ENCODE measurements at places on chromosomes 1 and 21.

GRCh38 chr1:14190508-14190907, 408.0 kb upstream of the KAZN start:
- DNase-seq, result no peak

DNA sequence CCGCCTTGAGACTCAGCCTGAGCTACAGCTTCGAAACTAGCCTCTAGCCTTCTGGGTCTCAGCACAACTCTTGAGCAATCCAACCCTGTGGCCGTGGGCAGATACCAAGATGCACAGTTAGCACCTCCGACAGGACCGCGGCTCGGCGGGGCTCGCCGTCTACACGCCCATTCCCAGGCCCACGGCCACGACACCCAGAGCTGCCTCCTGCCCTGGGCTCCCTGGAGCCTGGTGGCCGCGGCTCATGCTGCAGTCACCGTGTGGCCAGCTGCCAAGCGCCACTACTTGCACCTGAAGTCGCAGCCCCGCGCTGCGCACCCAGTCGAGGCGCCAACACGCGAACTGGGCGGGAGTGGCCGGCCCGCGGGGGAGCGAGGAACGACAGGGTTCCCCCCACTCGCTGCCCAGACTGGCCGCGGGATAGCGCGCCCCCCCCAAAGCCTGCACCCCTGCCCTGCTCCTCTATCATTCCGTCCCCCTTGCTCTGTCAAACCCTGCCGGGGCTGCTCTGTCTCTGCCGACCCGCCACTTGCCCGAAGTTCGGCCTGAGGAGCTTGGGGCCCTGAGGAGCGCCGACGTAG, 729 bp upstream of the CDCA8 start:
- DNase-seq, result no peak

- DNase-seq, result no peak
Observed at GRCh38 chr1:195939844-195940243, 668.4 kb downstream of the KCNT2 start.

DNA sequence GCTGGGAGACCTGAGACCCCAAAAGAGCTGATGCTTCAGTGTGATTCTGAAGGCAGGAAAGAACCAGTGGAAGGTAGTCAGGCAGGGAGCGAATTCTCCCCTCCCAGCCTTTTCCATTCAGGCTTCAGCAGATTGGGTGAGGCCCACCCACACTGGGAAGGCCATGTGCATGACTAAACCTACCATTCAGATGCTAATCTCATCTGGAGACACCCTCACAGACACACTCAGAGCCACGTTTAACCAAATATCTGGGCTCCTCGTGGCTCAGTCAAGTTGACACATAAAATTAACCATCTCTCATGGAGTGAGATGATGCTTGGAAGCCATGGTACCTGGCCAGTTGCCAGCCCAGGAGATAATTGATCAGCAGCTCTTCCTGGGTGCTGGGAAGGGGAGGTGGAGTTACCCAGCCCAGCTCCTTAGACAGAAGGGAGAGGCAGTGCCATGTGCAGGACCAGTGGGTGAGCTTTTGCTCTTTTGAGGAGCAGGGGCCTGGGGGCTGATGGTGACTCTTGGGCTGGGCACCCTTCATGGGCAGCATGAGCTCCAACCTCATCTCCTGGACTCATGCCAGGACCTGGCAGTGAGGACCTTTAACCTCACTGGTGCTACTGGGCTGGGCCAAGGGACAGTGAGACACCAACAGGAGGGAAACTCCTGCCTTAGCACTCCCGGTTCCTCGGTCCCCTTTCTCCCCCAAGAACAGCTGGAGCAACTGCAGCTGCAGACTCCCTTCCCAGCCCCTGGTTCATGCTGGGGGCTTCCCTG, 89.0 kb upstream of the ACTL8 start:
- DNase-seq, result no peak

- no peak for DNase-seq
Observed at GRCh38 chr1:88701275-88701674, 17.2 kb downstream of the PKN2 start.

- no peak for DNase-seq
Observed at GRCh38 chr1:161222175-161223019, 1.0 kb downstream of the APOA2 start.

DNA sequence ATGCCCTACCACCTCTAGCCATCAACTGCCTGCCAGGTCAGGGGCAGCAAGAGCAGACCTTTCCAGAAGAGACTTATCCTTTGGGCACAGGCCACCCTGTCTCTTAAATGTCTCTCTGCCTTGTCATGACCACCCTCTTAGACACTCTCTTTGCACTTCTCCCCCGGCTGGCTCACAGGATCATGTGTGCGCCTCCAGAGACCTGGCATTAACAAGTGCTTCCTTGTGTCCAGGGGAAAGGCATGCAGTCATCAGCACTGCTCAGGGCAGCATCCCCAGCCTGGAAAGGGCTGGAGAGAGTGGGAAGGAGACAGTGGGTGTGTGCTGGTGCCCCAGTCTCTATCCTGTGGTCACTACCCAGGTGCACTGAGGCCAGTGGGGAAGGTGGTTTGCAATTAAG, 85.2 kb upstream of the TLR5 start:
- DNase-seq, result no peak

- DNase-seq, result no peak
Observed at GRCh38 chr1:7390604-7391000, 380.5 kb upstream of the VAMP3 start.

GRCh38 chr1:227357927-227358302, 39.6 kb upstream of the CDC42BPA start:
- no peak for DNase-seq

- DNase-seq, result no peak
Observed at GRCh38 chr1:236297161-236297560, 15.4 kb upstream of the ERO1B start.

DNA sequence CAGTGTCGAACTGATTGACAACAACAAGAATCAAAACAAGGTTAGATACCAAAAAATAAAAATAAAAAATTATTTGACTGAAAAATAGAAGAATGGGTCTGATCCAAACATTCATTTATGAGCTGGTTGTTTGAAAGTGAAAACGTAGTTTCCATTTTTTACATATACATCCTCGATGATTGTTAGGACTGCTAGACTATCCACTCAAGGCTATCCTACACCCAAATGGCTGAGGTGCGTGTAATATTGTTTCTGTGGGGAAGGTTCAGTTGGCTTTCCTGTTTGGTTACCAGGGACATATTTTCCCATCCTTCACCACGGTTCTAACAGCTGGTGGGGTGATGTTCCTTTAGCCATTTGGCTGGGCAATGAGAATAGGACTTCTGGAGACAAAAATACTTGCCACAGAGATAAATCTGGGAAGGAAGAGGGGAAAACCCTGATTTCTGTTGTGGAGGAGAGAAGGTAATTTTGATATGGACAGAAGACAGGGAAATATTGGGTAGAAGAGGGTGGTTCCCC, 66.3 kb downstream of the MAP3K7CL start:
- no peak for DNase-seq

- DNase-seq, result no peak
Observed at GRCh38 chr1:97210307-97210706, 488.7 kb downstream of the PTBP2 start.

GRCh38 chr1:56071351-56071750, 508.0 kb downstream of the PLPP3 start:
- DNase-seq, result no peak

DNA sequence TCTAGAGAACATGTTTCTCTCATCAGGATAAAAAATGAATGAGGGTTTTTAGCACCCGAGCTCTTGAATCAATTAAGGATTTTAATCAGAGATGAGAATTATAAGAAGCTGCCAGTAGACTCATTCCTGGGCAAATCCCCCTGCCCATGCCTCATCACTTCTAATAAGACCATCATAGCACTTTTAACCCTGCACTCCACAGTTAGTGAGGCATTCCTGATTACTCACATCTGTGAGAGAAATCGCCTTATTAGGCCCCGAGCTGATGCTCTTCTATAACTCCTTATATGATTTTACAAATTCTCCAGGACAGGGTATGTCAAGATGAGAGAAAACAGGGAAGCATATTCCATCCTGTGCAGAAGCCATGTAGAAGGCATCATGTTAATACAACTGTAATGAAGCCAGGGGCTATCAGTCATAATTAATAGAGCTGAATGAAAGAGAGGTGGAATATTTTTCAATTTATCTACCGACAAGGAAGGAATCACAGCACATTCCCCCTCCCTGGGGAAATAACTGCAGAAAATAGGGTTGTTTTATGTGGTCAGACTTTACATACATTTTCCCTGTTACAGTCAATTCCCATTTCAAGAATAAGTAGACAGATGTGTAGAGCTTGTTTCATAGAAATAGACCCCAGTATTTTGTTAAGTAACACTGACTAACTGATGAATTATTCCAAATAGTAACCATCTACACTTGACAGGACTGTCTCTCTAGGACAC, 272.7 kb downstream of the HHIPL2 start:
- DNase-seq, result no peak

DNA sequence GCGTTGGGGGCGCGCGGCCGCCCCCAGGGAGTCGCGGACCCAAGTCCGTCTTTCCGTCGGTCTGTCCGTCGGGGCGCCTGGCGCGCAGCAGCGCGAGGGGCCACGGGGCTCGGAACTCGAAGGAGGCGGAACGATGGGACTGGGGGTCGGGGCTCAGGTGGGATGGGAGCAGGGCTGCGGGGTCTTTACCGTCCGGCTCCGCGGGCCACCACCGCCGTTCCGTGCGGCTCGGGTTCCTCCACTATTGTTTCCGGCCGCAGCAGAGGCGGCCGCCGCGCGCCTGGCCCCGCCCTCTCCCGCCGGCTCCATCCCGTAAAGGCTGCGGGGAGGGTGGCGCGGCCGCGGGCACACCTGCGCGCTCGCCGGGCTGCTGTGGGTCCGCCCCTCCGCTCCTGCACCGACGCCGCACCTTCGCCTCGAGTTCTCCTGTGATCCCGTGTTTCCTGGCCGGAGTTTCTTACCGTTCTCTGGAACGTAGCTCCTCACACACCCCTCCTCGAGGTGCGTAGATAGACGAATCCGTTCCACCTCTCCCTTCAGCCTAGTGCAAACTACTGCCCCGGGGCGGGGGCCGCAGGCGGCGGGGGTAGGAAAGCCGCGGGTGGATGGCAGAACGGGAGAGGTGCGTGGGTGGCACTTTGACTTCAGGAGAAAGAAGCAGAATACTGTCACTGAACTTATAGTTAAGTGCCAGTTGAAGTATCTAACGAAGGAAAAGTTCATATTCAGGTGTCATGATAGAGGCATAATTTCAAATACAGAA, at the start of gene C21orf91:
Gene C21orf91, minus strand, starts transcription at position 243 of the 763 bp plus-strand sequence. CDS start 1,038 bp downstream, outside the sequence.
- peak; percentile 27 for DNase-seq

DNA sequence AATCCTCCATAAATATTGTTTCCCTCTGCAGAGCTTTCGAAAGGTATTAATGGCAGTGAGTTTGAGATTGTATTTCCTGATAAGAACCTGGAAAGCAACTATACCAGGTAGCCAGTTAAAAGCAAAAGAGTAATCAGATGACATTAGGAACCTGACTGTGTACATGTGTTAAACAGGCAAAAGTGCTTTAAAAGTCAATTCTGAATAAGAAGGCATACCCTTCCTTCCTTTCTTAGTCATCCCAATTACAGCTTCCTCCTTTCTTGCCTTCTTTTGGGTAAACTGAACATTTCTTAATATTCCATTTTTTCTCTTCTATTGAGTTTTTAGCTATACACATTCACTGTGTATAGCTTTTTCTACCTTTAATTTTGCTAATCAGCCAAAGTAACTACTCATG, 144.7 kb downstream of the ZNF281 start:
- DNase-seq, result no peak

GRCh38 chr1:24414775-24415333, 748 bp upstream of the NIPAL3 start:
- DNase-seq, result no peak

DNA sequence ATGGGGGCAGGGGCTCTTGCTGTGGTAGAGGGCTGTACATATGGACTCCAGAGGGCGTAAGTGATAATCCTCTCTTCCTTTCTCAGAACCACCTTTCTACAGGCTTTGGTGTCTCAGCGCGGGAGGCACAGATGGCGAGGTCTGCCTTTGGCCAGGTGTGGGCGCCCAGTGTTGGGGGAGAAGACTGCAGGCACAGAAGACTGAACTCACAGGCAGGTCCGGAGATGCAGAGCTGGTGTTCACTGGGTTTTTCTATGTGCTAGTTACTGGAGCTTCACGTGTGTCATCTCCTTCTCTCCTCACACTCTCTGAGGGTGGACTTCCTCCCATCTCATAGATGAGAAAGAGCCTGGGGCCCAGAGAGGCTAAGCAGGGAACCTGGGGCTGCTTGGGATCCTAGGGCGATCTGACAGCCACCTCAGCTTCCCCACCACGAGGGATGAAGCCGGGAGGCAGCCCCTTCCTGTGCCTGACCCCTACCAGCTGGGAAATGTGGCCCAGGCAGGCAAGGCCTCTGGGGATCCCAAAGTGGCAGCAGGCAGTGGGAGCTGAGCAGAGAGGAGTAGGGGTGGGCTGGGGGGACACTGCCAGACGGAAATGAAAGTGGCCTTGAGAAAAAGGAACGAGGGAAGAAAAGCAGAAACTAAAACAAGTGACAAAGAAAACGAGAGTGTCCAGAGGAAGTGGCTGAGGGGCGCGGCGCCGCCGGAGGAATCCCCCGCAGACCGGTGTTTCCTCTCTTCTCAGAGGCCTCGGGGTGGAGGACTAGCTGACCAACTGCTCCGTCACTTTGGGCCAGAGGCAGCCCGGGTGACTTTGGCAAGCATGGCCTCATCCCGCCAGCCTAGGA, 191.6 kb downstream of the HIVEP3 start:
- no peak for DNase-seq

DNA sequence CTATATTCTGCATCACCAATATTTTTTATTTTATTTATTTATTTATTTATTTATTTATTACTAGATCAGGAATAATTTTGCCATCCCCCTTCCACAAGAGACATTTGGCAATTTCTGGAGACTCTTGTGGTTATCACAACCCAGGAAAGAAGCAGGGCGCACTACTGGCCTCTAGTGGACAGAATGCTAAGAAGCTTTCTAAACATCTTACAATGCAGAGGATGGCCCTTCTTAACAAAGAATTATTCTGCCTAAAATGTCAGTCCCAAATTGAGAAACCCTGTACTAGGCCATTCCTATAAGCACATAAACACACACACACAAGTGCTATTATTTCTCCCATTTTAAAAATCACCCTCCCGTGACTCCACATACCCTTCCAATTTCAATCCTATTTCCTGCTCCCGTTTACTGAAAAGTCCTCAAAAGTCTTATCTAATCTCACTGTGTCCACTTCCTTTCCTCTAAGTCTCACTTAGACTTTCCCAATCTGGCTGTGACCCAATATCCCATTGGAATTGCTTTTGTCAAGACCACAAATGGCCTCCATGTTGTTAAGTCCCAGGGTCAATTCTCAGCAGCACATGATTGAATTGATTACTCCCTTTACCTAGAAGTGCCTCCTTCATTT, 43.7 kb upstream of the RNF11 start:
- peak; percentile 20 for DNase-seq

GRCh38 chr1:228228601-228229074, 20.8 kb downstream of the OBSCN start:
- peak; percentile 79 for DNase-seq

DNA sequence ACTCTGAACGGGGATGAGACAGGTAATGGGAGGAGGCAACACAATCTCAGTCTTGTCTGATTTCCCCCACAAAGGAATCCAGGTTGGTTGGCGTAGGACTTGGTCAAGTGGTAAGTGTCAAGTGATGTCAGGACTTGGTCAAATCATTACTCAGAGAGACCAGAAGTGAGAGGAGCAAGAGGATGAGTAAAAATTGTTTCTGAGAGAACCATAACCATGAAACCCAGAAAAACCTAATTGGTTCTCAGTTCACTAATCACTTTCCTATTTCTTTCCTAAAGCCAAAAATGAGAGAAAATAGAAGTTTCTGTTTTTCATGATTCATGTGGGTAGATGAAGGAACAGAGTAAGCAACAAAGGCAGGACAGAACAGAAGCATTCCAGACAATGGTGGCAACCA, 5.0 kb downstream of the PHC2 start:
- no peak for DNase-seq

GRCh38 chr1:178579562-178579961, 66.7 kb downstream of the TEX35 start:
- DNase-seq, result no peak

- no peak for DNase-seq
Observed at GRCh38 chr1:90405726-90406125, 311.4 kb downstream of the BARHL2 start.
